Left forelimb (tissue), 1 donor: ENCODE measurements at places on chromosomes 6 and 20.

DNA sequence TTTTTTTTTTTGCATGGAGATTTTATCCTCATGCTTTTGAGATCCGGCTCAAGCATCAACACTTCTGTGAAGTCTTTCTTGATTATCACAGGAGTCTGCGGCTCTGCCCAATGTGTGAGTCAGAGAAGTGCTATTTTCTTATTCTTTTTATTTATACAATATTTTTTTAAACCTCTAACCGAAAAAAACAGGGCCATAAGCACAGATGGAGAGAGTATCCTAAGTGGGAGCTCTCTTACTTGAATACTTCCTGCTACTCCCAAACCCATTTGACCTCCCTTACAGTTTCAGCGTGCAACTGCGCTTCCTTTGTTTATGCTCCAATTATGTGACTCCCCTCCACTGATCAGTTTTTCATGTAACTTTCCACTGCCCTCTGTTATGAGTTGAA lies 8.7 kb upstream of the ATXN1 start:
- DNase-seq = no peak

- no peak for DNase-seq
Measured at GRCh38 chr6:125477844-125478243, 176.1 kb upstream of the HDDC2 start.

GRCh38 chr20:62616728-62617621 lies 25.3 kb upstream of the SLCO4A1 start:
- DNase-seq = no peak

DNA sequence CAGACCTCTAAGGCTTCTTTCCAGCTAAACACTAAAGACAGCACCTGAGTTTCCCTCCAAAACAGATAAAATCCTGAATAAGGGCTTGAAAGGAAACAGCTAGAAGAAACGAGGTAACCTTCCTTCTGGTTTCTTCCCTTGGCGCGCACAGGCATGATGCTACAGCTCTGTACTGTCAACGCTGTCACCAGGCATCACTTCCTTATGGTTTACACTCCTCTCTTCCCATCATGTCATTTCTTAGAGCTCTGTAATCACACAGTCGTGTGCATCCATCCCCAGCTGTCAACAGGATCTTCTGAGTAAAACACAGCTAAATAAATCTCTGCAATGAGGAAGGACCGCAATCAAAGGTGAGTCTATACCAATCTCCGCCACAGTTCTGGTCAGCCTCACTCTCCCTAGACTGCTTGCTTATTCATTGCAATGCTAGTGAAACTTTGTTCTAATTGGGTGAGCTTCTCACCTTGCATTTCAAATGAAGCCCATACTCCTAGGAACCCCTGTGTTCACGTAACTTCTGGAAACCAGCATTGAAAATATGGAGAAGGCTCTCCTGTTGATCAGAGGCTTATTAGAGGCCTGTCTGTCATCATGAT lies 162.6 kb upstream of the DTNBP1 start:
- no peak for DNase-seq

GRCh38 chr20:54848984-54849538 lies 373.7 kb downstream of the DOK5 start:
- DNase-seq = no peak

DNA sequence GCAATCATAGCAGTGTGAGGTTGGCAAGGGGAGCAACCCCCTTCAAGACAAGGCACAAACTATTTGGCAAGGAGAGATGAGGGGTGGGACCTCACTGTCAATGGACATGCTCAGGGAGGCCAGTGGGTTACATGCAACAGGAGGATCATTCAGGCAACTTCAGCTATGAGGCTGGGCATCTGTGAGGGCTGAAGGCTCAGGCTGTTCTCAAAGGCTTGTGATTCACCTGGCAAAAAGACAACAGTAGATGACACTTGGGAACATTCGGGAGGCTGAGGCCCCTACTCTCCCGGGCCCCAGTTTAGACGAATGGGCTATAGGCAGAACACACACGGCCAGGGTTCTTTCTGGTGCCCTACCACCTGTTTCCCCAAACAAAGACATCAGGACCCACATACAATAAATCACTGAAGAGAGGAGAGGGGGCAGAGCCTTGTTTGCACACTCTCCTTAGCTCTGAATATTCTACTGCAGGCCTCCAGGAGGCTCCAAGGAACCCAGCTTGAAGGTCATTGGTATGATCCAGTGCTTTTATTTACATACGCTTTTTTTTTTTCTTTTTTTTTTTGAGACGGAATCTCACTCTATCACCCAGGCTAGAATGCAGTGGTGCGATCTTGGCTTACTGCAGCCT lies 7.9 kb downstream of the TUBB start:
- no peak for DNase-seq

GRCh38 chr6:128493877-128494276 lies 26.5 kb downstream of the PTPRK start:
- no peak for DNase-seq

DNA sequence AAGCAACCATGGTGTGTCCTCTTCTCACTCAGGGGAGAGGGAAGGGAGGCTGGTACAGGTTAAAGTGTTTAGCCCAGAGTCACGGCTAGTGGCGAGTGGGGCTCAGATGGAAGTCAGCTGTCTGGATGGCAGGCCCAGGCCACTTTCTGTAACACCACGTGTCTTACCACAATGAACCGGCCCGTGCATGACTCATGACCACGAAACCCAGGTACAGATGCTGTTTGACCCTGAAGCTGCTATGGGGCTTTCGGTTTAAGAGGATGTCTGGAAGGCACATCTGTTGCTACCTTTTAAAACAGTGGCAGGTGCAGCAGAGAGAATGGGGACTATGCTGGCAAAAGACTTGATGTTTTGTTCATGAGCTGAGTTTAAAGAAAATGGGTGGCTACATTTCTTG lies 36.5 kb upstream of the MPC1 start:
- DNase-seq = no peak

- no peak for DNase-seq
Measured at GRCh38 chr6:126152372-126152745, 166.0 kb downstream of the TRMT11 start.

DNA sequence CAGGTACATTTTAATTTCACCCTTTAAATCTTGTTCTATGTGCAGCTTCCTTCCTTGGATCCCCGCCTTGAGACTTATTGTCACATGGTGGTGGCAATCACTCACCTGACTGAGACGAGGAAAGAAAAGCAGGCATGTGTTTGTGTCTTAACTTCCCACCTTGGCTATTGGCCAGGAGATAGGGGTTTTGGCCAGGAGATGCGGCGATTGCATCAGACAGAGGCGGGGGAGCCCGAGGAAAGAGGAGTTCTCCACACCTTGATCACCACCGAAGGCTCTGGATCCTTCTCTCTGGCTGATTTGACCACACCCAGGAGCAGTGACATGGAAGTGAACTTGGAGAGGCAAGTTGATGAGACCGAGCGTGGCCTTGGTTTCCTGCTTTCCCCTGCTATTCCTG lies 49.7 kb upstream of the EYA2 start:
- DNase-seq = no peak

DNA sequence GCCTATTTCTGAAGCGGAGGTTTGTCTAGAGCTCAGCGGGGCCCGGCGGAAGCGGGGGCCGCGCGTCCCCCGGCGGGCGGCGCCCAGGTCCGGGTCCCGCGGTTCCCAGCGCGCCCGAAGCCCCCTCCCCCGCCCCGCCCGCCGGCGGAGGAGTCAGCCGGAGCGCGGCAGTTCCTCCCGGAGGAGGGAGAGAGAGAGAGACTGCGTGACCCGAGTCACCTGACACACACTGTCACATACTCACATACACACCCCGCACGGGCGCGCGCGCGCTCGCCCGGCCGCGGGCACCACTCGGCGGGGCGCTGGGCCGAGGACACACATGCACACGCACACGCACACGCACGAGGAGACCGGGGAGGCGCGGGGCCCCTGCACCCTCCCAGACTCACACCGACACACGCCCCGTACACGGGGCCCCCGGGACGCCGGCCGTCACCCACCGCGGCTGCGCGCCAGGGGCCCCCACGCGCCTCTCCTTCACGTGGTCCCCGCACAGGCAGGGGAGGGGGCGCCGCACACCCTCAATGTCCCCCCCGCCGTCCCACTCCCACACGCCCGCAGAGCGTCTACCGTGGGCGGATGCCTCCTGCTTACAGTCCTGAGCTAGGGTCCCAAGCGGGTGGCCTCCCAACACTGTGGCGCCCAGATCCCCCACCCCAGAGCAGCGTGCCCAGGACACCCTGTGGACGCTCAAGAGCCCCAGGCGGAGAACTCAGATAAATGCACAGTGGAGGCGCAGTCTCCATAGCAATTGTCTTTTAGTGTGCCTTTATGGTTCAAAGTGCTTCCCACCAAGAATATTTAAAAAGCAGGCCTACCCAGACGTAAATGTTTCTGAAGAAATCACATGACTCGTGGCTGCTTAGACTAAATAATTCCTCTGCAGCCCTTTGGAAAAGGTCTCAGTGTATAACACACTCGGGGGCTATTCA lies at the start of gene RRAGD:
Gene RRAGD (minus strand): TSS at position 203 of the 935 bp plus-strand sequence. CDS start 280 bp downstream, outside the sequence.
- DNase-seq = peak; percentile 76

DNA sequence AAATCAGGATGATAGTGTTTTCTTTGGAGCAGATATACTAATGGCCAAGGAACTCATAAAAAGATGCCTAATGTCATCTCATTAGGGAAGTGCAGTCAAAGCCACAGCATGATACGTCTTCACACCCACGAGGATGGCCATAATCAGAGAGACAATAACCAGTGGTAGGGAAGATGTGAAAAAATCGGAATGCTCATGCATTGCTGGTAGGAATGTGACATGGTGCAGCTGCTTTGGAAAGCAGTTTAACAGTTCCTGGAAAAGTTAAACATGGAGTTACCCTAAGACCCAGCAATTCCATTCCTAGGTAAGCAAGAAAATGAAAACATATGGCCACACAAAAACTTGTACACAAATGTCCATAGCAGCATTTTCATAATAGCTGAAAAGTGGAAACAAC lies 29.9 kb downstream of the BCAS1 start:
- no peak for DNase-seq

DNA sequence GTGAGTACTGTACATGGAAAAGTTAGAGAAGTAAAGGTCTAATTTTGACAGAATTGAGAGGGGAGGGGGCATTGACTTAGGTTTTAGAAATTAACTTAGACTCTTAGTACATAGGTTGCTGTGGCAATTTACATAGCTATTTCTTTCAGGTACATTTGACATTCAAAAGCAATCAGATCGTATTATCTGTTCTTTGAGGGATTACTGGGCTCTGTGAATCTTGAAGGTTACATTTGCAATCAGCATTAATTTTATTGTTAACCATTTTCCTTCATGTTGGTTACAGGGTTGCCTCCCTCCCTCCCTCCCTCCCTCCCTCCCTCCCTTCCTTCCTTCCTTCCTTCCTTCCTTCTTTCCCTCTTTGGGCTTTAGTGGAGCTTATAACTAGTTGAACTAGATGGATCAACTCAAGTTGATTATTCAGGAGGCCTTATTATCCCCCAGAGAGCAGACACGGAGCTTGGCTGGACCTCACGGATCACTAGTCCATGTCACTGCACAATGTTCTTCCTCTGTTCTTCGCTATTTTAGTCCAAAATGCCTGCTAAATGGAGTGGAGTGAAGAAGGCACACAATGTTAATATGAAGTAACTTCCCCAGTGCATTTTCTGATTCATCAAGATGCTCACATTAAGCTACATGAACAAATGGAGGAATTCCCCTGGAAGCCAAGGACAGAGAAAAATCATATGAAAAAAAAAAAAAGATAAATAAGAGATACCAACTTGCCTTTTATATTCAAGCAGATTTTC lies 87.8 kb downstream of the PLCB4 start:
- DNase-seq = no peak

DNA sequence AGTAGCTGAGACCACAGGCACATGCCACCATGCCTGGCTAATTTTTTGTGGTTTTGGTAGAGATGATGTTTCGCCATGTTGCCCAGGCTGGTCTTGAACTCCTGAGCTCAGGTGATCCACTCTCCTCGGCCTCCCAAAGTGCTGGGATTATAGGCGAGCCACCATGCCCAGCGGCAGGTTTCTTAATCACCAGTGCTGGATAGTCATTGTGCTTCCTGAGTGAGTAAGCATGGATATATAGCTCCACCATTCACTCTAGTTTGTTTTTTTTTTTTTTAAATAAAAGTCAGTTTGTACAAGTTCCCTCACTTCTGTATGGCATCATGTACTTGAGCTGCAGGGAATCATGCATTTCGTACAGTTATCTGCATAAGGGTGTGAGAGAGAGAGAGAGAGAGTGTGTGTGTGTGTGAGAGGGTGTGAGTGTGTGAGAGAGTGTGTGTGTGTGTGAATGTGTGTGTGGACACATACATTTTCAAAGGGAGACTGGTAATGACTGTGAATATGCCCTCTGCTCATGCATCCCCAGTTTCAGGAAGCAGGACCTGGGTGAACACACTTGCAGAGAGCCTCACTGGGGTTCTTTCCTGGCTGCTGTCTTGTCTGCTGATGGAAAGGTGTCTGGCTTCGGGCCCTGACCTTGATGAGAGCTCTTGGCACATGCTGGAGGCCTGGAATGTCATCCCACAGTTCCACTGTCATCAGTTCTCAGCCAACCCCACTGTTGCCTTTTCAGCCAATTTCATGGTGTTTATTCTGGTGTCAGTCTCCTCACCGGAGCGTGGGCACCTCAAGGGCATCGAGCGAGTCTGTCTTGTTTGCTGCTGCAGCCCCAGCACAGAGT lies 65.0 kb upstream of the XRN2 start:
- no peak for DNase-seq

- no peak for DNase-seq
Measured at GRCh38 chr6:138590796-138591709, 91.8 kb upstream of the NHSL1 start.

- DNase-seq = no peak
Measured at GRCh38 chr6:1784422-1784884, 174.7 kb downstream of the FOXC1 start.

GRCh38 chr20:61192337-61192950 lies 59.6 kb upstream of the CDH4 start:
- DNase-seq = no peak

DNA sequence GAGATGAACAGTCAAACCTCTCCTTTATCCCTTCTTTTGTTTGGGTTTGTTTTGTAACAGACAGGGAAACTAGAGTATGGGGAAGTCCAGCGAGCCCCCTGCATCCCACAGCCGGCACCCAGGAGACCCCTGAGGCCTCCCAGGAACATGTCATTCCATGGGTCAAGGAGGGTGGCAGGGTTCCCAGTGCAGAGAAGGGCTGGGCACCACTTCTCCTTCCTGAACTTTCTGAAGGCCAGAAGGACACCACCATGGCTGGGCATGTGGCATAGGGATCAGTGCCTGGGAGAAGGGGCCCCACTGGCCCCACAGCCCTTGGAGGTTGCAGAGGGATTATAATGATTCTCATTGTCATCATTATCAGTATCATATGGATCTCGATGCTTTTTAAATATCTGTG lies 13.9 kb upstream of the CST7 start:
- peak; percentile 40 for DNase-seq

DNA sequence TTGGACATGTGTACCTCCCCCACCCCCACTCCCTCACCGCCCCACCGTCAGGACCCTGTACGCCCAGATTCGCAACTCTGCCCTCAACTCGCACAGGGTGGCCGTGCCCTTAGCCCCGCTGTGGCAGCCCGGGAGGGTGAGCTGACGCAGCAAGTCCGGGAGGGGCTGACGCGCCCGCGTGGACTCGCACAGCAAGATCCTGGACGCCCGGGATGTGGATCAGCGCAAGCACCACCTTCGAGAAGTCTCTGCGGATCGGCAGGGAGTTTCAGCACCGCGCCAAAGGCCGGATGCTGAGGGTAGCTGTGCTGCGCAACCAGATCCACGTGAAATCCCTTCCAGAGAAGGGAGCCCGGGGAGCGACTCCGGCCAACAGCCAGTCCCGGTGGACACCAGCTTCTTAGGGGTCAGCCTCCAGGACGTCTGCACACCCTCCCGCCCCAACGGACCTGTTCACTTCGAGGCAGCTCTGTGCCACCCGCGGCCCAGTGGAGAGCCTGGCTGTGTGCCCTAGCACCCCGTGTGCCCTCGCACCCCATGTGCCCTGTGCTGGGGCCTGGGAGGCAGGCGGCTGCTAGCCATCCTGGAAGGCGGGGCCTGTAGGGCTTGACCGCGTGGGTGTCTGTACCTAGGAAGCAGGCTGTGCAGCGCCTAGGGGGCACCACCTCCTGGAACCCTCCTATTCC lies 6.7 kb upstream of the GJA10 start:
- DNase-seq = peak; percentile 66
